ENCODE measurements at places on chromosomes 6 and 20.

- DNase-seq, result no peak
- no peaks in the 10 kb centered on the region for H3K36me3 ChIP-seq
- no peaks in the 10 kb centered on the region for H3K4me1 ChIP-seq
- H3K4me3 ChIP-seq, result peak overlapping the region; percentile 26
- no peaks in the 10 kb centered on the region for H3K27me3 ChIP-seq
- H3K27ac ChIP-seq, result peak overlapping the region; percentile 47
These were observed 749 bp downstream of the FRK start for GRCh38 chr6:116059713-116060571.

DNA sequence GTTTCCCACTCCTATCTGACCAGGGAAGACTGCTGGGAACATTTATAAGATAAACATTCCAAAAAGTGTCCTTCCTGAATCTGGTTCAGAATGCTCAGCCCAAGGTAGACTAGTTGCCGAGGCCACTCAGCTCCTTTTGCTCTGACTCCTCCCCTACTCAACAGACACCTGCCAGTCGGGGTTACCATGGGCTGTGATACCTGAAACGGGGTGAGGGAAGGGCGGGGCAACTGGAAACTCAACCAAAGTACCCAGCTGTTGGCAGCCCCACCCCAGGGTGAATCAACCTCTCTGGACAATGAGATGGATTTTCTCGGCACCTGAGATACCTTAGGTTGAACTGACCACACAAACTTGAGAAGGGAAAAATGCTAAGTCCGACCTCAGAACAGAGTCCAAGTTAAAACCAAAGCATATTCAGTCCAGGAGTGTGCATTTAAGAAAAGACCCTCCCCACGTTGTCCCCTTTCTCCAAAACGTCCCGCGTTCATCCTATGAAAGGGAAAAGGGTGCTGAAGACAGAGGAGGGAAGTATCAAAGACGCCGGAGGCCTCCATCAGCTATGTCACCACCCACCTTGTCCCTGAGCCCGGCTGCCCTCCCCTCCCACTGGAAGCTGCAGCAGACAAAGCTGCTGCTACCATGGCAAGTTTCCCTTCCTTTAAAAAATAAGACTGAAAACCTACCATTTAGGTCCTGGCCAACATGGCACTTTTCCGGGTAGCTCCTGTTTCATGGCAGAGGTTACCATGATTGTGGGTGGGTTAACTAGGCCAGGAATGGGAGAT, 100.1 kb downstream of the SLC23A2 start:
- peaks cover 25% of the 10 kb centered on the region for H3K36me3 ChIP-seq
- H3K27me3 ChIP-seq, result no peaks in the 10 kb centered on the region
- H3K27ac ChIP-seq, result no peak overlapping the region
- no peak for DNase-seq
- no peaks in the 10 kb centered on the region for H3K4me1 ChIP-seq

DNA sequence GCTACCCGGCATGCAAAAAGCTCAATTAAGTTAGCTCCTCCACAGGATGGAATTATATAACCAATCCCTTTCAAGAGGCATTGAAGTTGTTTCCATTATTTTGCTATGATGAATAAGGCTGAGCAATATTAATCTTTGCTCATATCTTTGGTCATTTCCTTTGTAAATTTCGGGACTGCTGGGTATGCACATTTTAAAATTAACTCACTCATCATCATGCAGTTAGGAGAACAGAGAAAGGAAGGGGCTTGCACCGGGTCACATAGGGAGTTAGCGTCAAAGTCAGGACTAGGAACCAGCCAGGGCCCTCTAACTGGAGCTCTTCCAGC, 430 bp upstream of the FAM110A start:
- H3K36me3 ChIP-seq, result no peaks in the 10 kb centered on the region
- H3K4me1 ChIP-seq, result peaks cover 9% of the 10 kb centered on the region
- H3K27ac ChIP-seq, result peak overlapping the region; percentile 72
- no peaks in the 10 kb centered on the region for H3K27me3 ChIP-seq
- peak overlapping the region; percentile 91 for H3K4me3 ChIP-seq
- no peak for DNase-seq

GRCh38 chr6:25942561-25943147, 12.2 kb upstream of the SLC17A2 start:
- no peak overlapping the region for H3K27ac ChIP-seq
- no peak for DNase-seq
- H3K4me3 ChIP-seq, result no peak overlapping the region

Data from sigmoid colon (tissue), 7 donors.